Stimulated activated CD8-positive, alpha-beta memory T cell treated with anti-CD3 and anti-CD28 coated beads, Interleukin-7, amount 100 ng/mL, for 24 hours (primary cell): ENCODE measurements at places on chromosomes 2 and 18.

DNA sequence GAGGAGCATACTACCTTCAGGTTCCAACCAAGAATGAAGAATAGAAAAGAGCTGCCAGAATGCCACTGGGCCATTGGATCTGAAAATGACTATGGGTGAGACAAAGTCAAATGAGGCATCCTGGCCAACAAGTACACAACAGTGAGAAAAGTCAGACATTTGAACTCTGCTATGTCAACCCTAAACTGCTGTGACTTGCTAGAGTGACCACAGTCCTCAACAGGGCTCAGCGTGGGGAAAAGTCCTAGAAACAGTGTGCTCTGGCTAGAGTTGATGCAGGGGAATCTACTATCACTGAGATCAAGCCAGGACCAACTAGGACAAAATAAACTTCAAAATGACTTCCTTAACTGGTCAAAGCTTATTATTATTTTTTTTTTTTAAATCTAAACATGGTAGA, 98.2 kb upstream of the FZD5 start:
- no peak for DNase-seq

GRCh38 chr2:98713332-98714015, 17.5 kb downstream of the MGAT4A start:
- DNase-seq, result no peak

DNA sequence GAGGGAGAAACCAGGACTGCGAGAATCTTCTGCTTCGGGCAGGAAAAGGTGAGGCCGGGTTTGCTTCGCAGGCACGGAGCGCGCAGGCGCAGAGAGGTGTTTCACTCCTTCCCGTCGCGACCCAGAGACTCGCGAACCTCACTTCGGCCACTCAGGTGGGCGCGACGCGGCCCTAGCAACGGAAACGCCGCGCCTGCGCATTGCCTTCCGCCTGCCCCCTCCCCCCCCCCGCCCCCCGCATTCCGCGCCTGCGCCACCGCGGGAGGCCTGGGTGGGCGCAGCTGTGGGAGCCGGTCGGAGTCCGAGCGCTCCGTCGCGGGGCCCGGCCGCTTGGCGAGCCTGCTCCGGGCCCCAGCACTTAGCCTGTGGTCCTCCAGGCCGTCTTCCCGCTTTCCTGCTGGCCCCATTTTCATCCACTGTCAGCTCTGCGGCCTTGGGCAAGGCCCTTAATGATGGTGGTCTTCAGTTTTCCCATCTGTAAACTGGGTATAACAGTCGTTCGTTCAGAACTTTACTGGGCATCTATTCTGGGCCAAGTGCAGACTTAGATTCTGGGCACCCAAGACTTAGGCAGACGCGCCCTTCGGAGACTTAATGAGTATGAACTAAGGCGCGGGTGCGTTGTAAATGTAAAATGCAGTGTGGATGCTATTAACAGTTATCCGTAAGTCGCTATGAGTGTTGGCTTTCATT, 62.1 kb upstream of the ACKR3 start:
- DNase-seq, result peak; percentile 25

GRCh38 chr2:119068154-119068725, 90.3 kb downstream of the C1QL2 start:
- DNase-seq, result no peak

- DNase-seq, result no peak
Observed at GRCh38 chr2:126657636-126658318, 1.8 kb downstream of the GYPC start.

- DNase-seq, result no peak
Observed at GRCh38 chr2:102294802-102295489, 16.4 kb upstream of the IL1RL1 start.

DNA sequence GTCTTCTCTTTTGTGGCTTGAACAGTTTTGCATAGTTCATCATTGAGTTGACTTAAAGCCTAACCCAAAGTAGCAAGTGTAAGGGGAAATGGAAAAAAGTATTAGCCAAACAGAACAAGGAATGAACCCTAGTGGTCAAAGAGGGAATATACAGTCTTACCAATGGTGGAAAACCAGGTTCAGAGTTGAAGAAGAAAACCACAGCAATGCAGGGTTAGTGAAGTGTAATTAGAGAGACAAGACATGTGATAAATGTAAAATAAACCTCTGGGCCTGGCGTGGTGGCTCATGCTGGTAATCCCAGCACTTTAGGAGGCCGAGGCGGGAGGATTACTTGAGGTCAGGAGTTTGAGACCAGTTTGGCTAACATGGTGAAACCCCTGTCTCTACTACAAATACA, 2.4 kb downstream of the TTN start:
- no peak for DNase-seq

- no peak for DNase-seq
Observed at GRCh38 chr18:79690586-79691482, 11.2 kb downstream of the CTDP1 start.

DNA sequence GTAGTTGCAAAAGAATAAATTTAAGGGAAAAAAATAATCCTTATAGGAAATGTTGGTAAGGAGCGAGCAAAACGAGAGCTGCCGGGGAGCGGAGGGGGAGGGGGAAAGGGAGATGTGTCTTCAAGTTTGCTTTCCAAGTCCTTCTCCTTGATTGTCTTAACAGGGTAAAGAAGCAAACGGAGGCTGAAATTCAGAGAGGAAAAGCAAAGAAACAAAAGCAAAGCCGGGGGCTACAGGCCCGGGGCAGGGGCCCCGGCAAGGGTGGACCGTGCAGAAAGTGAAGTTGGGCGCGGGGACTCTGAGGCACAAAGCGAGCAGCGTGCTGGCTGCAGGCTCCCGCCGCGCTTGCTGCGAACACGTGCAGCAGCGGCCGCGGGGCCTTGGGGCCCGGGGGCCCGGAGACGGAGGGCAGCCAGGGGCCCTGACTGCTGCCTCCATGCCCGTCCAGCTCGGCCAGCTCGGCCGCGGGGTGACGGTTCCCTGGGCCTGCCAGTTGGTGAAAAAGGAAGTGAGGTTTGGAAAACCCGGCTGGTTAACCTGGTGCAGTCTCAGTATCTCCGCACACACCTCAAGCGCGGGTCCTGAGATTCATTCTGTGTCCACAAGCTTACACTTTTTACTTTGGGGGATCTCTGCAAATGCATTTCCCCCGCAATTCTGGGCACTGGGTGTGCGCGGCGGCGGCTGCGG, 4.1 kb downstream of the BCL11A start:
- no peak for DNase-seq

GRCh38 chr18:23350188-23350587, 102.9 kb upstream of the RIOK3 start:
- no peak for DNase-seq

- no peak for DNase-seq
Observed at GRCh38 chr2:128466776-128467175, 148.1 kb upstream of the HS6ST1 start.

- no peak for DNase-seq
Observed at GRCh38 chr18:37636831-37637477, 71.4 kb upstream of the CELF4 start.

DNA sequence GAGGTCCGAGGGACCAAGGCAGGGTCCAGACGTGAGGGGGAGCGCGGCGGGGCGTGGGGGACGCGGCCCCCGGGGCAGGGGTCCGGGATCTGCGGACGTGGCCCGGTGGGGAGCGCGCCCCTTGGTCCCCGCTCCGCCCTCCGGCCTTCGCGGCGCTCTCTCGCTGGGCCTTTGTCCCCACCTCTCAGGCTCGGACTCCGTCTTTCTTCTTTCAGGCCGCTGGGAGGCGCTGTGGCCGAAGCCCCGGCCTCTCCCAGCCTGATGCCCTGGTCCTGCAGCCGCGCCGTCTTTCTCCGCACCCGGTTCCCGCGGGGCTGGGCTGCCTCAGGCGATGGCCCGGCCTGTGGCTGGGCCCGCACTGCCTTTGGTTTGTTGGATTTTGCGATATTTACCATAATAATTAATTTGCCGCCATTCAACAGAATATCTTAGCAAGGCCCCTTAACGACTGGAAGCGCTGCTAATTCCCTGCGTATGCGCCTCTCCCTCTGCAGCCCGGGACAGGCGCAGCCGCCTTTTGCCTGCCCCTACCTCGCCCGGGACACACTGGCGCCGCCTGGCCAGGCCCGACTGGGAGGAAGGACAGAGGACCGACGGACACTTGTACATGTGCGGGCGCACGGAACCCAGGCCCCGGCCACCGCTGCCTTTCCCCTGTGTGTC, 10.8 kb downstream of the SIX3 start:
- DNase-seq, result no peak

- no peak for DNase-seq
Observed at GRCh38 chr2:19769513-19769912, 132.3 kb downstream of the TTC32 start.

DNA sequence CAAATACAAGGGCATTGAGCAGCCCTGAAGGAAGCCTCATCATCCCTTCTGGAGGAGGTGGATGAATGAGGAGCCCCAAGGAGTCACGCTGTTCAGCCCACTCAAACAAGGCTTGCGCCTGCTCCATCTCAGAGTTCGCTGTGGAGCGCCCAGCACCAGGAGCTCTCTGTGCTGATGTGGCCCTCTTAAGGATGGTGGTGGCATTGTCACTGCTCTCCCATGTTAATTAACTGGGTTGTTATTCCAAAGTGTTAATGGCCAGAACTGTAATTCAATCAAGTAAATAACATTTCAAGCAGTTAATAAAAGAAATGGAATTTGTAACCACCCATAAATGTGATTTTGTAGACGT, 726.0 kb upstream of the RAB6C start:
- DNase-seq, result no peak

DNA sequence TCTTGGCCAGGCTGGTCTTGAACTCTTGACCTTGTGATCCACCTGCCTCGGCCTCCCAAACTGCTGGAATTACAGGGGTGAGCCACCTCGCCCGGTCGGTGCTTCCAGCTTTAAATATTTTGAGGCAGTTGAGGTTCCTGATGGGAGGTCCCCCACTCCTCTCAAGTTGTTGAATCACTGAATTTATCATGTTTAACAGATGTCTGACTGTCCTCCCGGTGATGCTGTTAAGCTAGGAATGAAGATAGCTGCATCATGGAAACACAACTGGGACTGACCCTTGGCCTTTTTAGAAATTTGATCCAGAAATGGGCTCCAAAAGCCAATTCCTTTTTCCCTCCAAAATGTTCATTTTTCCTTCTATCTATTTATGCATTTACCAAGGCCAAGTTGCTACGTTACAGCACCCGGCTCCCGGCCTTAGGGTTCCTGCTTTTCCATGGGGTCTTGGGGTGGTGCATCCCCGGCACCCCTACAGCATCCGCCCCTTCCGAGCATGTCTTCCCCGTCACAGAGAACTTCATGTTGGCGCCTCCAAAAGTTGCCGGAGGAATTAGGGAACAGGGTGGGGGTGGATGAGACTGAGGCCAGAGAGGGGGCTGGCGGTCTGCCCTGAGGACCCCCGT, 43.9 kb downstream of the PAX8 start:
- no peak for DNase-seq

GRCh38 chr18:56185126-56185525, 453.3 kb downstream of the TXNL1 start:
- DNase-seq, result no peak

GRCh38 chr2:86319700-86320580, 17.5 kb downstream of the REEP1 start:
- no peak for DNase-seq

DNA sequence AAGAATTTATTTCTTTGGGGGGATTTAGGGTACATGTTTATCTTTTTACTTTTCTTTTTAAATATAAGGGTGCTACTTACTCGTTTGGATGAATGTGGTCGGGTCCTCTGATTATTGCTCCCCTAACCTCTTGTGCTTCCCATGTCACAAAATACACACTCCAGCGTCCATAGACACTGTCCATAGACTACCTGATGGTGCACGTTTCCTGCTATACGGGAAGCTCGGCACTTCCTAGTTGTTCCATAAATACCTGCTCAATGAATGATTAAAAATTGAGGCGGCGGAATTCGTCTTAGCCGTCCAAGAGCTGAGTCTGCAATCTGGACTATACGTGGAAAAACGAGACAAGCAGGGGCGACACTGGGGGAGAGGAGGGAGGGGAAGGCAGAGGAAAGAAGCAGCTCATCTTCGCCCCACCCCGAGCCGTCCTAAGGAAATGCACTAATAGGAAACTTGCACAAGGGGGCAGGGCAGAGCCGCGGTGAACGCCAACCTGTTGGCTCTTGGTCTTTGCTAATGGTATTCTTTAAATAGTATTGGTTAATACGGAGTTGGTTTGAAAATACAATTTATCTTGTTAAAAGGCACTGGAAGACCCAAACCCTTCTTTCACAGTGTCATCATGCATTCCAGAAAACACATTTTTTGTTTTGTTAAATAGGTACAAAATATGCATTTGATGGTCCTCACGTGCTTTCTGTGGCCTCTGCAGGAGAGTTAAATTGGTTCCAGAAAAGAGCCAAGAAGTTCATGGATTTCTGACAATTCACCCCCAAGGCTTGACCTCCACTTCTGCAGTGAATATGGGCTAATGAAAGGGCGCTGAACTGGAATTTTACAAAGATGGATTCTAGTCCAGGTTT, 73.0 kb upstream of the KCTD1 start:
- DNase-seq, result no peak

- DNase-seq, result no peak
Observed at GRCh38 chr18:59063300-59063906, 76.3 kb upstream of the SEC11C start.

DNA sequence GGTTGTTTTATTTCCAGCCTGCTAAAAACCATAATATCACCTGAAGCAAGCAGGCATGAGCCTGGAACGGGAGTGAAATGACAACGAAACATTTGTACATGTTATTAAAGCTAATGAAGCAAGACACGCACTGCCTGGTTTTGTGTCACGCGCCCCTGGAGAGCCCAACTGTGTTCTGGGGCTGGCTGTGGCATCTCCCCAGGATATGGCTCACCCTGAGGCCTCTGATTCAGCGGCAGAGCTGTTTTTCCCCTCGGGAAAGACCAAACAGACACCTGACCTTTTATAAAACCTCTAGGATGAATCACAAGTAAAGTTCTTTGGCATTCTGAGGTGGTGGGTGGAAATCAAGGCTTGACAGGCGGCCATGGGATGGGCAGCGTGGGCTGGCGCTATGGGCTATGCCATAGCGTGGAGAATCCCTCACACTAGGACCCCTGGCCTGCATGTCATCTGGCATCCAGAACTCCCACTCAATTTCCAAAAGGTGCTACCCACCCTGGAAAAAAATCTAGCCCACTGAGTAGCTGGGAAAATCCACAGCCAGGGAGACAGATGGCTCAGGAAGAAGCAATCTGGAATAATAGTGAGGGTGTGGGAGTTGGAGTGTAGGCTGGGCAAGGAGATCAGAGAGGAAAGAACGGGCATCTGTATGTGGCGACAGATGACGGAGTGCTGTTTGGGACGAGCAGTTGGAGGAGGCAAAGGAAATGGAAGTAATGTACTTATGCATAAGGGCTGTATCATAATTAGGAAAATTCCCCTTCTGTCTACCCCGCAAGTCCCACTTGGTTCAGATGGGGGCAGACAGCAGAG, 262.0 kb downstream of the AFF3 start:
- DNase-seq, result no peak

- DNase-seq, result no peak
Observed at GRCh38 chr2:31387850-31388249, 26.7 kb downstream of the XDH start.

DNA sequence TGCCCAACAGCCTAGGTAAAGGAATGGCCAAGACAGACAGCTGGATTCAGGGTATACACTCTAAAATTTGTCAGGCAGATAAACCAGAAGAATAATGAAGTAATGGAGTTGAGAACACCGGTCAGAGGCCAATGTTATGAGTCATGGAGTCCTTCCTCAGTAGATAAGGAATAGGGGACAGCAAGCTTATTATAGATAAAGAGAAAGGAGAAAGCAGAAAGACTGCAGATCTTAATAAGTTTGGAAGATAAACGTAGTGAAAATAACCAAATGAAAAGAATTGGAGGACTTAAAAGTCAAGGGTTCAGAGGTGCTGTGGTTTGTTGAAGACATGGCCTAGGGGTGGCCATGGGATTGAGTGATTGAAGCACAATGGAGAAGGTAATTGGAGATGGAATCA, 63.5 kb upstream of the NFE2L2 start:
- no peak for DNase-seq
